ENCODE measurements at places on chromosomes 5 and 9.

GRCh38 chr9:15400281-15400941 lies 22.3 kb upstream of the SNAPC3 start:
- DNase-seq = no peak

DNA sequence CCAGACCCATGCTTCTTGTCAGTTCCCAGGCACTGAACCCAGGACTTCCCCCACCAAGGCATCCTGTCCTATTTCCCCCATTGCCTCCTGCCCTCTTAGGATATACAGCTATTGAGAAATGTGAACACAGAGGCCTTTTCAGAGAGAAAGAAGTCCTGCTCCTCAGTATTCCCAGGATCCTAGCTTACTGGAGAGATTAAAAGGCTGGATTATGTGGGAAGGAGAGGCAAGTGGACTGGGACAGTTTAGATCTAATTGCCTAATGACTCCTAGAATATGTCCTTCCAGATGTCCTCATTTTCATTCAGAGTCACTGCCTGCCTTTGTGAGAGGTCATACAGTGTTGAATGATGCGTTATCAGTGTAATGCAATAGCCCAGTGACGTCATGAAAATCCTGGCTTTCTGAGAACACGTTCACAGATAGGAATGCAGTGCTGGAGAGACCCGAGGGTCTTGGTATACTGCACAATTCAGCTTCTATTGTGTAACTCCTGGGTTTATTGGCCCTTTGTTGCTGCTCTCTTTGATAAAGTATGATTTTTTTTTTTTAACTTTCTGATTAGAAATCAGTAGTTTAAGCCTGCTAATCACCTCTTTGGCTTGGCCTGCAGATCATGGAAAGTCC lies 26.2 kb downstream of the WWC1 start:
- no peak for DNase-seq

GRCh38 chr9:97704345-97704677 lies 7.2 kb upstream of the XPA start:
- no peak for DNase-seq

GRCh38 chr5:141692533-141692888 lies 10.5 kb upstream of the ARAP3 start:
- no peak for DNase-seq

- no peak for DNase-seq
Observed at GRCh38 chr5:73902327-73903051, 276.5 kb downstream of the ARHGEF28 start.

- DNase-seq = no peak
Observed at GRCh38 chr9:87389936-87390335, 107.7 kb upstream of the DAPK1 start.

DNA sequence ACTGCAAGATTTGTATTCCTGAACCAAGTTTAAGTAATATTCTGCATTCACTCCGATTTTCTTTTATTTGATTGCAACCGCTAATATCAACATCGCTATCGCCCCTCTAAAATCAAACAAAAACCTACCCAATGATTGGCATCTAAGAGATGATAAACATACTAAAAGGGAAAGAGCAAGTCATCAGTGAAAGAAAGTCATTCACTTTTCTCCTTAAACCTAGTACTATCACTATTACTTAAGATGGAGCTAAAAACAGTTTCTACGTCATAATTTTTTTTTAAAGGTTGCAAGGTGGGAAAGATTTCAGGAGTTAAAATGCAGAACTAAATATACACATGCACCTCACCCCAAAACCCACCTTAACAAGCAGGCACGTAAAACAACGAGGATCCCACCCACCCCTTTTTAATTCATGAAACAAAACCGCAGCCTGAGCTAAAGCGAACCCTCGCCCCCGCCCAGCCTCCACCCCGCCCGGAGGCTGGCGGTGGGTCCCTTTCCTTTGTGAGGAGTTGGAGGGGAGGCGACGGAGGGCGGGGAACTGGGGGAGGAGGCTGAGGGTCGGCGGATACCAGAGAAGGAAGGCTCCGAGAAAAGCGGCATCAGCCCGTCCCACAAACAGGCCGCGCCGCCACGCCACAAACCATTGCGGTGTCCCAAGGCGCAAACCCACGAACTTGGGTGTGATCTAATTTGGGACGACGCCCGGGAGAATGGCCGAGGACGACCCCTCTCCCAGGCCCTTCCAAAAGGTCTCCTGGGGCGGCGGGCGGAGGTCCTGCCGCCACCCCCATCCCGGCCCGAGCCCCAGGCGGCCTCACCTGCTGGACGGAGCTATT lies 861 bp downstream of the UBQLN1 start:
- DNase-seq = peak; percentile 83
